Smooth muscle cell of the coronary artery (primary cell): ENCODE measurements at places on chromosomes 13 and 19. TPM values are rescaled to one million over a fixed set of nuclear protein-coding genes. Genes with fewer than 3 reads are reported as not detected.

Gene ZNF160
- 19.8 and 22.6 TPM in 2 replicates for total RNA-seq

Gene MEDAG
- total RNA-seq = 19.7 and 171 TPM in 2 replicates

Gene TMEM190
- not detected in 2 replicates for total RNA-seq

Gene CILP2
- total RNA-seq = 0.08 and 0.12 TPM in 2 replicates

Gene GPC5
- total RNA-seq = 0.12 TPM in 1 of 2 replicates, not detected in the other

Gene SLC25A41
- total RNA-seq = 0.23 TPM in 1 of 2 replicates, not detected in the other

Gene MIA
- total RNA-seq = 0.35 TPM in 1 of 2 replicates, not detected in the other

Gene GPR12
- not detected in 2 replicates for total RNA-seq

Gene ZNF253
- 1.1 and 2.7 TPM in 2 replicates for total RNA-seq

Gene MAG
- 2.0 TPM in 1 of 2 replicates, not detected in the other for total RNA-seq

Gene ZNF284
- total RNA-seq = 2.1 and 3.3 TPM in 2 replicates

Gene CCDC194
- not detected in 2 replicates for total RNA-seq

Gene TIMM44
- total RNA-seq = 56.6 and 66.4 TPM in 2 replicates
